ENCODE measurements at places on chromosomes 1 and 21.

- DNase-seq = no peak
These were observed 760.2 kb downstream of the PLA2G4A start for GRCh38 chr1:187588917-187589316.

GRCh38 chr1:231039161-231040018 lies 664 bp downstream of the FAM89A start:
- DNase-seq = peak; percentile 73

DNA sequence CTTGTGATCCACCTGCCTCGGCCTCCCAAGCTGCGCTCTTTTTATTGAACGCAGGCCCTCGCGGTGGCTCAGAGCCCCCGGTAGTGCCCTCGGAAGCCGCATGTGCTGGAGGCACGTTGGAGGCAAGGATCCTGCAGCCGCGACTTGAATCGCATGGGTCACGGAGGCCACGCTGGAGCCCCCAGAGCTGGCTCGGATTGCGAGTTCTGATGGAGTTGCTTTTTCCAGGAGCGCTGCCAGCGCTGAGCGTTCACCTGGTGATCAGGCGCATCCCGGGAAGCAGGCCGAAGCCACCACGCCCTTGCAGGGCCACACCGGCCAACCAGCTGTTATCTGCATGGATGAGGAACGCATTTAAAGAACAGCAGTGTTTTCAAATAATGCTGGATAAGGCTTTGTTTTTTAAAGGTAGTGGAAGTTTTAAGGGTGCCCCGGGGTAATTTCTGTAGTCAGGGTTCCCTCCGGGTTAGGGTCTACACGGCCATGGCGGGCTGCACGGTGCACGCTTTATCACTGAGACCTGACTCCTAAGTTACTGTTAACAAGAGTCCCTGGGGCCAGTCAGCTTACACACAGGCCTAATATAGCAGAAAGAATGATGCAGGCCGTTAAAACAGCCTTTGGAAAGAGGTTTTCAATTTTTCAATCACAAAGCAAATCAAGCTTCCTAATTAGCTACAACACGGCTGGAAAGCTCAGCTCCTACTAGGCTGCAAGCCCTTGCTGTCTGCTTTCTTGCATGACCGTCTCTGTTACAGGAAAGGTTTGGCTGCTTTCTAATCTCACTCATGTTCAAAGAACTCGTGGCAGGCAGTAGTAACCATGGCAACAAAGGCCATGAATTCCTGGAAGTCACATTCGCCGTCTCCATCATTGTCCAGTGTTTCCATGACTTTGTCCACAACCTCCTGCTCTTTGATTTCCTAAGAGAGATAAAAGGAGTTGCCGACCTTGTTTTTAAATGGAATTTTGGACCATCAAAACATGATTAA lies 6.0 kb downstream of the S100B start:
- DNase-seq = no peak

DNA sequence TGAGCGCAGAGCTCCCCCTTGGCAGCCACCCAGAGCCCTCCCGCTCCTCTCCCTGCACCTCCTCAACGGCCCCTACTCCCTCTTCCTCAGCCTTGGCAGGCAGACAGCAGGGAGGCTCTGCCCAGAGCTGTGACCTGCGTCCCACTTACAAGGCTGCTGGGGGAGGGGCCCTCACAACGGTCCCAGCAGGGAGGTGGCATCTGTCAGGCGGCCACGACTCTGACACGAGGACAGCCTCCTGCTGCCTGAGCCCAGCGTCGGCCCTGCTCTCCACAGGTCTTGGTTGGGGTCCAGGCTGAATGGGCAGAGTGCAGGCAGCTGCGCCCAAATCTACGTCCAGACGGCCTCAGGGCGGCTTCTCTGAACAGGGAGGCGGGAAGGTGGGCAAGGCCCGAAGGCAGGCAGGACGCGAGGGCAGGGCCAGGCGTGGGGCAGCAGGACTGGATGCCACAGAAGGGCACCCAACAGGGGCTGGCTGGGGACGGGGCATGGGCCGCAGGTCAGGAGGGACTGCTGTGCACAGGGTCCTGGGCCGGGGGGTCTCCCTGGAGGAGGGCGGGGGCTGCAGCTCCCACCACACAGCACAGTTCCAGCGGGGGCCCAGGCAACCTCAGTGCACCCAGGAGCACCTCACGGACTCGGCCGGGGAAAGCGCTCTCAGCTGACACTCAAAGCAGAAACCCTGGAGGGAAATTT lies 7.5 kb downstream of the SLC19A1 start:
- DNase-seq = peak; percentile 59

DNA sequence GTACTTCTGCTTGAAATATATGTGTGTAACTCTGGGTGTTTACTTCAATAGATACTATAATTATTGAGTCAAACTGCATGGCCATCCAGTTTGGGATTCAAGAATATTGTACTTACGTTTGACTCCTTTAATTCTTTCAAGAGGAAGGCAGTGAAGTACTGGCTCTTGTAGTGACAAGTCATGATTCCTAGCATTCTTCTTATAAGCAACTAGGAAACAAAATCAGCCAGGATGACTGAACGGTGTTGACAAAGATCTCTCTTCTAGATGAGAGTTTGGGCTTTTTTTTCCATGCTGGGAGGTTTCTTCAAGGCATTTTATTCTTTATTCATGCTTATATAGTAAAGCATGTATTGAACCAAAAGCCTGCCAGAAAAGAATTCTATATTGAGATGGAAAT lies 58.3 kb downstream of the CLEC20A start:
- DNase-seq = no peak

GRCh38 chr1:174451408-174451807 lies 3.6 kb downstream of the GPR52 start:
- no peak for DNase-seq

- DNase-seq = no peak
These were observed 4.1 kb downstream of the SH3BGRL3 start for GRCh38 chr1:26283871-26284596.

DNA sequence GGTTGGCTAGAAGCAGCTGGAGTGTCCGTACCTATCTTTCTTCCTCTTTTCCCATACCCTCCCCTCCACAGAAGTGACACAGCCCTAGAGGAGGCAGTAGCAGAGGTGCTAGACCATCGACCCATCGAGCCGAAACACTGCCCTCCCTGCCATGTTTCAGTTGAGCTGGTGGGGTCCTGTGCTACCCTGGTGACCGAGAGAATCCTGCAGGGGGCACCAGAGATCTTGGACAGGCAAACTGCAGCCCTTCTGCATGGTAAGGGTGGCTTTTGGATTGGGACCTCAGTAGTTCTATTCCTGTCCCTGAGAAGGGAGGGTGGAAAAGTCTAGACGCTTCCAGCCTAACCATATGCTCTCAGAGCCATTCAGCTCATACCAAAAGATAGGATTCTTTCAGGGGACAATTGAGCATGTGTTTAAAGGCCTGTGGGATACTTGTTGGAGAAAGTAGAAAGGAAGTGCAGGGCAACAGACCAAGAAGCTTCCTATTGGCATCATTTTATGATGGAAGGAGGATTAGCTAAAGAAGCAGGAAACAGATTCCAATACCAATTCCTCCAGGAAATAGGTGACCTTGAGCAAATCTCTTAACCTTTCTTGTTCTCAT lies 11.7 kb upstream of the BNIPL start:
- peak; percentile 83 for DNase-seq

DNA sequence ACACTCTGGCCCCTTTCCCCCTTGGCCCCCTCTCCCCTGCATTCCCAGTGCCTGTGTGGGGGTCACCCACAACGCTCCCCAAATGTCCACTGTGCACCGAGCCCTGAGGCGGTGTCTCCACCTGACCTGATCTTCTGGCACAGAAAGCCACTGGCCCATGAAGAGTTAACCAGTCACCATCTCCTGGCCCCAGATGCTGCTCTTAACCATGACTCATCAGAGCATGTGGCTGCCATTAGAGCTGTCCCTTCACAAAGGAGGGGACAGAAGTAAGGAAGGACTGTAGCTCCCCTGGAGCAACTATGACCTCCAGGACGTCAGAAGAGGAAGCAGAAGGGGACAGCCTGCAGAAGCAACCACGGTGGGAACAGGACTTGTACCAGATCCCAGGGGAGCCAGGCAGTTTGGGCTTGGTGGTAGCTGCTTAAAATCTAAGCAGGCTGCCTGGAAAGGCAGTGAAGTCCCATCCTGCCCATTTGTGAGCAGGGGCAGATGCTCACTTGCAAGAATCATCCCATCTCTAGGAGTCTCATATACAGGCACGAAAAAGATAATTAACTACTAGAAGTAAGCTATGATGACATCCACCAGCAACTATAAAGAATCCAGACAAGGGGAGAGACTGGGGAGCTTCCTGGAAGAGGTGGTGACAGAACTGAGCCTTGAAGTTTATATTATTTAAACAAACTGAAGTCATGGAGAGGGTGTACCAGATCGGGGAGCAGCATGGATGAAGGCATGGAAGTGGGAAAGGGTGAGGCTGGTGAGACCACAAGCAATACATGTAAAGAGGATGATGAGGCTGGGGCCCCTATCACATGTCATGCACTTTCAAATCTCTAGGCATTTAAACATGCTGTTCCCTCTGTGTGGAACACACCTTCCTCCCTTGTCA lies 1.1 kb upstream of the TTC39A start:
- DNase-seq = peak; percentile 86

GRCh38 chr1:119968068-119968492 lies 71.8 kb upstream of the ADAM30 start:
- DNase-seq = peak; percentile 69

- no peak for DNase-seq
These were observed 5.9 kb upstream of the BARHL2 start for GRCh38 chr1:90722874-90723589.

DNA sequence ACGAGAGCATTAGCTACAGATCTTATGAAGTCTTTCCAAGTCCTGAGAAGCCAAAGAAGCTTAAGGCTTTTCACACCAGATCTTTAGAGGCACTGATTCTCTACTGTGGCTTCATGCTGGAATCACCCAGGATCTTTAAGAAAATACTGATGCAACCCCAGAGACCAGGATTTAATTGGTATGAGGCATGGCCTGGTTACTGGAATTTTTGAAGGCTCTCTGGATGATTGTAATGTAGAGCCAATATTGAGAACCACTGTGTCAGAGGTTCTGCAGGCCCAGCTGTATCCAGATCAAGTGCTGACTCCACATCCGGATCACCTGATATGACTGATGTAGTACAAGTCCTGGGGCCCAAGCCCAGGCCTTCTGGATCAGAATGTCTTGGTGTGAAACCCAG lies 105.7 kb downstream of the PLPPR5 start:
- DNase-seq = no peak

DNA sequence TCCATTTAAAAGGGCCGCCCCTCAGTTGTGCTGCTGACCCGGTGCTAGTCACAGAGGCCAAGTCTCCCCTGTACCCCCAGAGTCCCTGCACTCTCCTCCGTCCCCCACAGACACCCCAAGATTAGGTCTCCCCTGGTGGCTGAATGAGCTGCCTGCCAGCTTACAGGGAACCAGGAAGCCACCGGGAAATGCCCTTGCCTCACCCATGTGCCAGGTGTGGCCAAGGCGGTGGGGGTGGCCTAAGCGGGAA lies 32.7 kb downstream of the HSPG2 start:
- DNase-seq = no peak

- DNase-seq = no peak
These were observed 8.7 kb downstream of the TFF3 start for GRCh38 chr21:42306366-42307035.

- DNase-seq = no peak
These were observed 65.8 kb downstream of the USP25 start for GRCh38 chr21:15795533-15795932.

DNA sequence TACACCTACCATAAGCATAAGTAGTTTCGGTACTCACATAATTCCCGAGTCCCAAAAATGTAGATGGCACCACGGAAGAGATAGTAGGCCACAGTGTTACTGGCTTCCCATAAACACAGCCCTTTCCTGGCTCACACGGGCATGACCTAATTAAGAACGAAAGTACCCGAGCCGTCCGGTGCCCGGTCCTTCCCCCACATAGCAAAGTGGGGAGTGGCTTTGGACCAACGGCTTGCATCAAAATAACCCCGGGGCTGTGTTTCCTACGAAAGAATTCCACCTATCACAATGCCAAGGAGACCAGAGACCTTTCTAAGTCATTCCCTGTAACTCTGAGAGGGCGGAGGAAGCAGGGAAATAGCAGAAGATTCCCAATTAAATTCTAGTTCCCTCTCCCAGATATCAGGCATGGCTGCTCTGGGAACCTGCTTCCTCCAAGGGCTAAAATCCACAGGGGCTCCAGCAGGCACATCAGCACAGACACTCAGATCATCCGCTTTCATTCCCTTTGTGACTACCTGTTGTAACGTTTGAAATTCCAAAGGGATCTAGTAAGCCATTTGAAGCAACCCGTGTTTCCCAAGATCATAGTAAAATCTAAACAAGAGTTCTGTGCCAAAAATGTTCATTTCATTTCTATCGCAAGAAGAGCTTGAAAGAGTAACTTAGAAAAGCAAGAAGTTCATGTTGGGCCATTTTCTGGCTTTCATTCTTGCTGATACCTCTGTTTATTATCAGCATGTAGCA lies at the start of gene TMPRSS3:
Gene TMPRSS3, minus strand, starts transcription at position 148 of the 747 bp plus-strand sequence. CDS start 635 bp downstream, outside the sequence.
- DNase-seq = no peak

DNA sequence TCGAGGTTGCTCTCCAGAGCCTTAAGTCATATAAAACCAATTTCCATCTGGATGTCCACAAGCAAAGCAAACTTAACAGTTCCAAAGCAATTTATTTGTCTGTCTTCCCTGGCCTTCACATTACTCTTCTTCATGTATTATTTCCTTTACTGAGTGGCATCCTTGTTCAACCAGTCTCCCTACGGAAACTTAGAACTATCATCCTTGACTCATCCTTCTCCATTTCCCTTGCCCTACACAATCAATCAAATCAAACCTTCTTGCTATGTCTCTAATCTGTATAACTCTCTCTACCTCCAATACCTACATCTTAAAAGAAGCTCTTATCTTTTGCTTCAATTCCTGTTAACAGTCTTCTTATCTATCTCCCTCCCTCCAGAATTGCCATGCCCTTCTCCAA lies 25.4 kb downstream of the EGLN1 start:
- no peak for DNase-seq

GRCh38 chr1:172393354-172393753 lies 27.1 kb upstream of the C1orf105 start:
- DNase-seq = no peak

- DNase-seq = no peak
These were observed 14.3 kb upstream of the KCNK1 start for GRCh38 chr1:233599542-233600073.

- no peak for DNase-seq
These were observed 262.5 kb downstream of the GRIK1 start for GRCh38 chr21:29677326-29677725.

DNA sequence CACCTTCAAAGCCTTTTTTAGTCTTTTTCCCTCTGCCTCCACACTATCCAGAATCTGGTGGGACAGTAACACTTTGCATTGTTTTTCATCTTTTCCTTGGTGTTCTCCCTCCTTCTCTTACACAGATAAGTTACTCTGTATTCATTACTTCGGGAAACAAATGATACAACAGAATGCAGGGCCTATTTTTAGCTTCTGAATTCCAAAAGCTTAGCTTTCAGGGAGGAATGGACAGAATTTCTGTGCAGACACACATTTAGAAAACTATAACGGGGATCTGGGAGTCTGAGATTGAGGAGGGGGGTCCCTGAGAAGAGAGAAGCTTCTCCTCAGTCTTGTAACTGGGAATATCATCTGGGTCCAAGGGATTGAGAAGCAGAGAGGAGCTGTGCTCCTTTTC lies 3.5 kb upstream of the STK40 start:
- no peak for DNase-seq

All from NB4 (cell line).